ENCODE measurements at places on chromosomes 3 and 15.
A peak's percentile ranks its signal among the peaks of the same experiment; 100 is the strongest.

GRCh38 chr3:150755902-150756301 is 7.1 kb downstream of the SIAH2 start:
- no peak for DNase-seq

GRCh38 chr3:138348754-138349739 is 668 bp downstream of the MRAS start:
- DNase-seq: no peak

GRCh38 chr3:37861620-37862041 is at the start of gene CTDSPL:
Gene CTDSPL, plus strand, starts transcription at chr3:37861880. Its CDS starts 320 bp downstream, at chr3:37862200.
- DNase-seq: no peak

GRCh38 chr3:181696626-181697230 is 15.0 kb upstream of the SOX2 start:
- no peak for DNase-seq

- no peak for DNase-seq
Observed at GRCh38 chr3:182226995-182227394, 515.3 kb downstream of the SOX2 start.

DNA sequence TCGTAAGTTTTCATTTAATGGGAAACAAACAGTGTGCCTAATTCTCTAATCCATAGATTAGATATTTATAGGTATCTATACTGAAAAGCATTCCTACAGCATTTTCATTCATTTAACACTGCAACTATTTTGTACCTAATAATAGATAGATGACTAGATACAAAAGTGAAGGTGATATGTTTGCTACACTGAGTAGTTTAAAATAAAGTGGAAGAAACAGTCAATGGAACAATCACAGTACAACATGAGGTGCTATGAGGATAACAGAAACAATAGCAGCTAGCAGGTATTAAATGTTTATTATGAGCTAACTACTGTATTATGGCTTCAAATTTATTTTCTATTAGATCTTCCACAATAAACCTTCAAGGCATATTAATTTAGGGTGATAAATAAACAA is 31.1 kb upstream of the ANXA2 start:
- no peak for DNase-seq

GRCh38 chr3:12357456-12357855 is 68.6 kb downstream of the PPARG start:
- DNase-seq: no peak

GRCh38 chr3:172564499-172564898 is 41.3 kb upstream of the TNFSF10 start:
- DNase-seq: no peak

DNA sequence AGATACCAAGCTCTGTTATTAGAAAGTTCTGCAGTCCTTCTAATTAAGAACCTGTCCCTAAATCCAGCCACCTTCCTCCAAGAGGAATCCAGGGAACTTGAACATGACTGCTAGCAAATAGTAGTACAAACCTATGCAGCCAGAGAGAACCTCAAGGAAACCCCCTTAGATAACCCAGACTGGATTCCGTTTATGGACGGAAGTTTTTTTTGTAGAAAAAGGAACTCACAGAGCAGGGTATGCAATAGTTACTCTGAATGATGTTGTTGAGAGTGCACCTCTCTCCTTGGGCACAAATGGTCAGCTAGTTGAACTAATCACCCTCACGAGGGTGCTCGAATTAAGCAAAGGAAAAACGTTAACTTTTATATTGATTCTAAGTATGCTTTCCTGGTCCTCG is 40.8 kb downstream of the TM4SF18 start:
- no peak for DNase-seq

DNA sequence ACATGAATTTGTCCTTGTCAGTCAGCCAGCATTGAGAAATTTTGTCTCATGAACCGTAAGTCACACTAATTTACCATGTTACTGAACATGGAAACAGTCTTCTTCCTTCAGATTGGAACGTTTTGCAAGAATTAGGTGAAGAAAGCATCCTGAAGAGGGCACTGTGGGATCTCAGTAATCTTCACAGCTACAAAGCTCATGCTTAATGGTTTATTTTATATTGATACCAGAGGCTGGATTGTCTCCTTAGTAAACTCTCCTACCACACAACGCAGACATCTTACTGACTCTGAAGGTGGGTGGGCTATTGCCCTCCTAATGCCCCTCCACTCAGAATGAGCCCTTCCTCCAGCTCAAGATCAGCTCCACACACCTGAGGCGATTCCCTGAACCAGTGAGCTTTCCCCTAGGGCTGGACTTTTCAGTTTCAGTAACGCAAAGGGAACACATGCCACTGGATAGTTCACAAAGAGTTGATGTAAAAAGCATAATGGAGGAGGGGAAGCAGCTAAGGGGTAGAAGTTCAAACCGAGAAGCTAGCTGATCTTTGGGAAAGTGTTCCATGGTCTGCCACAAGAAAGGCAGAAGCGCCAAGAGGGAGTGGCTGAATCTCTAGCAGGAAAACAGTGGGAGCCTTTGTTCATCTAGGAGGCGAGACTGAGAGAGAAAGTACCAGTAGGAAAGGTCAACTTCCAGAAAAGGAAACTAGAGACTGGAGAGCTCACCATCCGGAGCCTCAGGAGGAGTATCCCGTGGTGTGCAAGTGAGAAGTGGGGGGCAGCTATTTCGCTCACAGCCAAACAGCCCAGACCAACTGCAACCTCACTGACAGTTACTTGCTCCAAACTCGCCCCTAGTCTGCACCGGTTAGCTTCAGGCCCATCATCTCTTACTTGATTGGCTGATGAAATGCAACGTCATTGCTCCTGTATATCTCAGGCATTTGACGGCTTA is at the start of gene SLC9C1:
SLC9C1 (minus strand) TSS at position 849 of the 954 bp plus-strand sequence. CDS start 7,425 bp downstream, outside the sequence.
- peak; percentile 67 for DNase-seq

DNA sequence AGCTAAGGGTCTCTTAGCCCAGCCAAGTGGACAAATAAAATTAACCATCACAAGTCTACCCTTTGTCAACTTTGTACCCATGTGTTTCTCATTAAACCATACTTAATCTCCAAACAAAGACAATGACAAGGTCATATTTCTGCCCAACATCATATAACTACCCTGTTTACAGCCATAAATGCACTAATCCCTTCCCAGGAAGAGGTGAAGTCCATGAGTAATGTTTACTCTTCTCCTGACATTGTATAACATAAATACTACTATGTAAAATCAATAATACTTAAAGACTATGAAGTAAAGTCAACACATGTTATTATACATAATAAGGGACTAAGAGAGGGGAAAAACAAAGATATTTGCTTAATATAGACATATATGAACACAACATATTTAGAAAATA is 38.5 kb upstream of the FAN1 start:
- no peak for DNase-seq

DNA sequence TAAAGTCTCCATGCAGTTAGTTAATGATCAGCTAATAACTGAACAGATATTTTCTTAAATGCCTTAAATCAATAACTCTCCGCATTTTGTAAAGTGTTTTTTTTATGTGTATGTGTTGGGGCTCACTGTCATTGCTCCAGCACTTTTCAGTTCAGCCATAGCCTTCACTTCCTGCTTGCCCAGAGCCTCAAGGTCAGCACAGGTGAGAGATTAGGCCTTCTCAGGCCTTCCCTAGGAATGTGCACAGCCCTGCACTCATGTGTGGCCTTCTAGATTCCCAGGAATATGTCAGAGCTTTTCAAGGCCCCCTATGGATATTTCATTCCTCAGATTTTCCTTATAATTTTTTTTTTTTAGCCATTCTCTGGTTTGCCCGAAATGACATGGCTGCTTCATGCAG is 77.6 kb upstream of the MANF start:
- DNase-seq: no peak

DNA sequence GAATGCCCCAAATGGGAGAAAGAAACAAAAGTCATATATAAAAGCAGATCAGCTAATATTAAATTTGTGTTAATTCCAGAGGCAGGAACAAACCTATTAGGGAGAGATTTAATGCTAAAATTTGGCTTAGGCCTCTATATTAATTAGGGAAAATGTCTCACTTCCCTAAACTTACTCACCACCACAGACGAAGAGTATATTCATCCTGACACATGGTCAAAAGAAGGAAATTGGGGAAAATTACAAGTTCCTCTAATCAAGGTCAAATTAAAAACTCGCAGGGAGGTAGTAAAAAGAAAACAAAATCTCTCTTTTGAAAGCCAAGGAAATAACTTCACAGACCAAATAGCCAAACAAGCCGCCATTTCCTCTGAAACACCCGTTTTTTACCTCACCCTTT is 32.2 kb downstream of the GRM2 start:
- no peak for DNase-seq

GRCh38 chr15:57255751-57256341 is 120.5 kb upstream of the CGNL1 start:
- no peak for DNase-seq

- DNase-seq: no peak
Observed at GRCh38 chr3:141178026-141178425, 53.6 kb upstream of the PXYLP1 start.

- DNase-seq: no peak
Observed at GRCh38 chr3:64939747-64940450, 252.1 kb upstream of the ADAMTS9 start.

GRCh38 chr15:91022832-91023129 is 387 bp upstream of the VPS33B start:
- no peak for DNase-seq

DNA sequence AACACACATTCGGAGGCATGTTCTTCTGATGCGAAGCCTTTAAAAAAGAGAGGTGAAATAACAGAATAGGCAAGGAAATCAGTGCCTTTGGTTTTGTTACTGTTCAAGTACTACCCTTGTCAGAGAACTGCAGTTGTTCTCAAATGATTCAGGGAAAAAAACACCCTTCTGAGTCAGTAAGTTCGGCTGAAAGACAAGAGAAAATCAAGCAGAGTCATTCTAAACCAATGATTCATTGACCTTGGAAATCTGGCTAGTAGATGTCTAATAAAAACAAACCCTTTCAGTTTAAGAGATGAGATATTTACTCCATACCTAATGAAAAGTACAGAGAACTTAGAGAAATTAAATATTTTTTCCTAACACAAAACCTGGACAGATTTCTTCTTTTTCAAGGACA is 72.7 kb upstream of the ABI3BP start:
- no peak for DNase-seq

GRCh38 chr15:76904461-76905012 is 603 bp downstream of the SCAPER start:
- peak; percentile 15 for DNase-seq

DNA sequence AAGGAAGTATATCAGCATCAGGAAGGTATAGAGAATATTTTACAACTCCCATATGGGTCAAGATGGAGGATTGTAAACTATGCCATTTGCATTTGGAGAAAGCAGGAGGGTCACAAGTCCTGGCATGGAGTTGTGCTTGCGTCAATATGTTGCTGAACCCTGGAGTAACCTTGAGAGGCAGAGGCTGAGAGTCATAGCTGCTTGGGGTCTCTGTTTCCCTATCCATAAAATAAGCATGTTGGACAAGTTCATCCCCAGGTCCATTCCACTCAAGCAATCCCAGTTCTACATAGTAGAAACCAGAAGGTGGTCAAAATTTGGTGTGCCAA is 273.6 kb downstream of the MECOM start:
- DNase-seq: no peak

DNA sequence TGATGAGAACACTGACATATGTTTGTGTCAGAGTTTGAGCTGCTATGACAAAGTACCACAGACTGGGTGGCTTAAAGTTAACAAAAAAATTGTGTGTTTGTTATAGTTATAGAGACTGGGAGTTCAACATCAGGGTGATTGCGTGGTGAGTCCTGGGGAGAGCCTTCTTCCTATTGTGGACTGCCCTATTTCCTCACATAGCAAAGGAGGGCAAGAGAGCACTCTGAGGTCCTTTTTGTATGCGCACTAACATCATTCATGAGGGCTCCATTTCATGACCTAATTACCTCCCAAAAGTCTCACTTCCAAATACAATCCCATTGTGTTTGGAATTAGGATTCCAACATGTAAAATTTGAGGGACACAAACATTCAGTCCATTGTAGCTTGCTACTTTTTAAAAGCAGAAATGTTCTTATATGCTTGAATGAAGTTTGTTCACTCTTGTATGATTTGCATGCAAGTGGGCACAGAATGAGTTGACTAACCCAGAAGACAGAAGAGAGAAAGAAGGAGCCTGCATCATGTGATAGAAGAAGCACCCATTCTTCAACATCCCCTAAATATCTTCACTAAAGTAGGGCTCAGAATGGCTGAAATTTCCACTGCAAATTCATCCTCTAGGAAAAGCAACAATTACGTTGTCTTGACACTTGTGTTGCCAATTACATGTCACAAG is 18.9 kb upstream of the ALCAM start:
- no peak for DNase-seq

DNA sequence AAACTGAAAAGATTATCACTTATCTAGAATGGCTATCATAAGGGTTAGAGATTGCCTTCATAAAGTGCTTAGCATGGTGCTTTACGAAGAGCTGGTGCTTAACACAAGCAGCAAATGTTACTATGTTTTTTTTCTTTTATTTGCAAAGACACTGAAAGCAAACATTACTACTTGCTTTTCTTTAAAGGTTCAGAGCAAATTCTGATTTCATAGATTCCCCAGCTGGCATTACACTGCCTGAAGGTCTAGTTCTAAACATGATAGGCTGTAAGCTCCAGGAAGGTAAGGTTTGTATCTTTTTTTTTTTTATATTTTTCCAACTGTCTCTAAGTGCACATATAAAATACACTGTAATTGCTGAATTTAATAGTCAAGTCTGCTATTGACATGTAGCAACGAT is 71.9 kb downstream of the UQCC5 start:
- no peak for DNase-seq

DNA sequence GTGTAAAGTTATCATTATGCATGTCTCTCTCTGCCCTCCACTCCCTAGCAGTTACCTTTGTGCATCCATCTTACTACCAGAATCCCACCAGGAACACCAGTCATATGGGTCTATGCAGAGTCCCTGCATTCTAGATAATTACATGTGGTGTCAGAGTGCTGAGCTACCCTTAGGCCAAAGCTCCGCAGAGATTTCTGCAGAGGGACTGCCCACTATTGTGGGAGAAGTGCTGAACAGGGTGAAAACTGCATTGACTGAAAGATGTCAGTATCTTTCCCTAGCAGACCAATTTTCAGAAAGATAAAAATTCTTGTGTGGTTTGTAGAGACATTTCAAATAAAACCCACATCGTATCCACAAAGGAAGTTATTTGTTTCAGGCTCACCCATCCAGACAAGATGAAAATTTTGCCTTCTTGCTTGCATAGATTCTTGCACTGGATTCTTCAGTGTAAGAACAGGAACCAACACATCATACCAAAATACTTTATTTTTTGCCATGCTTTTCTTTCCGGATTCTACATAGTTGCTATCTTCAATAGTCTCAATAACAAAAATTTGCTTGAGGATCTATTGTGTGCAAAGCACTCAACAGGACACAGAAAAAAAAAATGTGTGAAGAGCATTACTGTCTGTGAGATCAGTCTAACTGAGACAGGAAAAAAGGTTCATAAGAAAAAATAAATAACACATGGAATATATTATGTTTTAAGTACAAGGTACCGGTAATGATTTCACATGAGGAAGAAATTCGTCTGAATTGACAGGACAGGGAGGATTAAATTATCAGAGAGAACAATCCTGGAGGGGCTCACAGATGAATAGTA is 32.0 kb upstream of the CCDC80 start:
- peak; percentile 22 for DNase-seq

- DNase-seq: peak; percentile 81
Observed at GRCh38 chr3:155805802-155806618, at the start of gene C3orf33. Gene C3orf33, minus strand, starts transcription at chr3:155806278. Its CDS starts 26 bp downstream, at chr3:155806252.

- DNase-seq: no peak
Observed at GRCh38 chr3:29275309-29275708, 5.6 kb upstream of the RBMS3 start.
